ENCODE measurements at places on chromosomes 1 and 21.

GRCh38 chr1:22658385-22659163, 5.5 kb downstream of the C1QB start:
- no peak for DNase-seq

GRCh38 chr21:39581414-39581813, 31.3 kb upstream of the B3GALT5 start:
- no peak for DNase-seq

DNA sequence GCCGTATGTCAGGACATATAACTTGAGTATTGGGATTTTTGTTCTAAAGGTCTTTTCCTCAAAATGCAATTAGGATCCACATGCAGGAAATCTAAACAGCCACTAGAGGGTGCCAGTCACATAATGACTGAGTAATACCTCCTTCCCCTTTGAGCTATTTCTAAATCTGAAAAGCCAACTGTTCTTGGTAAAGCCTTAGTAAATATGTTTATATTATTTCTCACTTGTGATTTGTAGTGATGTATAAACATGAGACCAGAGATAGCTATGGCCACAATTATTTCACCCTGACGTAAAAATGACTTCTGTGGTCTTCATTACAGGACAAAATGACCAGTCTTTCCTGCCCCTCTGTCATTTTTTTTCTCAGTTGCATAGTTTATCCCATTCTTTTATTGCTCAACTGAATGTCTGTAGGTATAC, 41.0 kb upstream of the DR1 start:
- DNase-seq, result peak; percentile 30

DNA sequence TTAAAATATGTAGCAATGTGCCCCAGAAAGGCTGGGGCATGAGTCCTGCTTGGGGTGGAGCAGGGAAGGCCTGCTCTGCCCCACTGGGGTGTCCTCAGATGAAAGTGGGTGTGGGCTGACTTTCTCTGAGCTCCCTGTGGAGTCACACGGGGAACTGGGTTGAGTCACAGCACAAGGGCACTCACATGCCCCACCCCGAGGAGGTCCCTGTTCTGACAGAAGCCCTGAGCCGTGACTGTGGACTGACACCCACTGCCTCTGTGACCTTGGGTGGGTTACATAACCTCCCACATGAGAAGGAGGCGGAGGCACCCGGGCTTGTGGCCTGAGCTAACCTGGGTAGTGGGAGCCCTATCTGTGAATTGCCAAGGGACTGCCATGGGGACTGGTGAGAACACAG, 52.5 kb upstream of the TINAGL1 start:
- no peak for DNase-seq

- no peak for DNase-seq
Measured at GRCh38 chr1:235008239-235008638, 120.4 kb downstream of the TOMM20 start.
